Stimulated activated CD4-positive, alpha-beta T cell treated with anti-CD3 and anti-CD28 coated beads, Interleukin-4, amount 100 ng/mL, for 48 hours (primary cell): ENCODE measurements at places on chromosomes 1 and 21.

- no peak for DNase-seq
Measured at GRCh38 chr1:98331243-98331642, 330.3 kb upstream of the SNX7 start.

- no peak for DNase-seq
Measured at GRCh38 chr21:26842974-26843932, 2.0 kb downstream of the ADAMTS1 start.

GRCh38 chr1:36663772-36664430, 181.2 kb upstream of the CSF3R start:
- no peak for DNase-seq

DNA sequence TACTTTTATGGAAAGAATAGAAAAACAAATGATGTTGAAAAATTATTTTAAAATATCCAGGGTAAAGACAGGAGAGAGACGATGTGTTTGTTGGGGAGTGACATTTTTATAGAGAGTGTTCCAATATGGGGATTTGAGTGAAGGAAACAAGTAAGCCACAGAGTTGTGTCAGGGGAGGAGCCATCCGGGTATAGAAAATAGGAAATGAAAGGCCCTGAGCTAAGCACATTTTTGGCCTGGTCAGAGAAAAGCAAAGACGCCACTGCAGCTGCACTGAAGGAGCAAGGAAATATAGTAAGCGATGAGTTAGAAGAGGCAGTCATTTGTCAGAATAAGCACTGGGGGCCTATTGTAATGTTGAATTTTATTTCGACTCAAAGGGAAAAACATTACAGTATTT, 107.3 kb upstream of the ADGRL4 start:
- no peak for DNase-seq

- DNase-seq, result peak; percentile 75
Measured at GRCh38 chr1:210373878-210374599, 45.3 kb downstream of the HHAT start.

DNA sequence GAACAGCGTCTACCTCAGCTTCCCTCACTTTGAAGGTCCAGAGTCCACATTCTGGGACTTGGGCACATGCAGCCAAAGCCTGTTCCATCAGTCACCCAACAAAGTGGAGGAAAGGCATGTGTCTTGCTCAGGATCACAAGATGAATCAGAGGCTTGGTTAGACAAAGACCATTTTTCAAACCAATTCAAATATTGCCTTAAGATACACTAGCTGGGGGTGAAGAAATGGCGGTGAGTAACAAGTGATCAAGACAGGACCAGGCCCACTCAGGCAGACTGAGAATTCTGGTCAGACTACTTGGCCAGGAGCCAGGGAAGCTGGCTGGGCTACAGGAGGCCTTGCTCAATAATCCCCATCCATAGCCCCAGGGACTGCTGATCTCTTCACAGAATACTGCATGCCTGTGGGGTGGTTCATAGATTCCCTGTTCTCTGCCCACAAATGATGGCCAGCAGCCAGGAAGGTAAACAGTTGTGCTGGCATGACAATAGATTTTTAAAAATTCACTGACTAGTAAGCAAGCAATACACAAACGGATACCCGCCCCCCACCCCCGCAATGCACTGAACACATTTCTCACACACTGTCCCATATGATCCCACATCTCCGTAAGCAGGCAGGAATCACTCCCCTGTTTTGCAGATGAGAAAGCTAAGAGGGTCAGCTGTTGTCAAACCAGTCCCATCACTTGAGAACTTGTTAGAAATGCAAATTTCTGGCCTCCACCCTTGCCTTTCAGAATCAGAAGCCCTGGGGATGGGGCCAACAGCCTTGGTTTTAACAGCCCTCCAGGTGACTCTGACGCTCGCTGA, 27.2 kb downstream of the ERI3 start:
- no peak for DNase-seq

DNA sequence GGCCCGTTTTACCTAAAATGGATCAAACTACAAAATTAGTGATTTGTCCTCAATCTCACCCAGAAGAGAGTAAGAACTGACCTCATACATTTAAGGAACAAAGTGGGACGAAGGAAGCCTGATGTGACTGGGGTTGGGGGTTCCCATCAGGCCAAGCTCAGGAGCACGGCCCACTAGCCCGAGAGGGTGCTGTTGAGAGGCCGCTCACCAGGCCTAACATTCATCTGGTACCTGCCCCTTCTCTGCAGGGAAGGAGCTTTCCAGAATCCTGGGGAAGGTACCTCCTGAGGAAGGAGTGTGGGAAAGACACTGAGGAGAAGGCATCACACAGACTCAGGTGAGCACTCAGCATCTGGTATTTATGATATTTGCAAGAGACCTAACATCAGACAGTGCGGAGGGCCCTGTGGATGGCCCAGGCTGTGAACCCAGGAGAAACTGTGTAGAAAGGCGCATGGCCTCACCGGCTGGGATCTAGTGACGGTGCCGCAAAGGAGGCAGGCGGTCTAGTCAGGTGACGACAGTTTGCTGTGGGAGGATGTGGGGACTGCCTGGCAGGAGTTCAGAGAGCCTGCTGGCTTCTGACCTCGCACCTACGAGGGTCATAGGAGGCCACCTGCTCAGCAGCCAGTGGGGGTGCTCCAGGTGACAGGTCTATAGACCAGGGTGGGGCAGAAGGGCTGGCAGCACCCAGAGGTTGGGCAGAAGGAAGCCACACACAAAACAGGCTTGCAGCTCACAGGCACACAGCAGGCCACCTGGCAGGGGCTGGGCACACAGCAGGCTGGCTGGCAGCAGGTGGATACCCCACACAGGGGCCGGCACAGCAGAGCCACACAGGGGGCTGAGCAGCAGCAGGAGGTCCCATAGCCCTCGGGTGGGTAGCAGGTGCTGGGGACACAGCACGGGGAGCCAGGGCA, 543 bp downstream of the KRTAP12-4 start:
- DNase-seq, result no peak

- no peak for DNase-seq
Measured at GRCh38 chr1:205447457-205448341, 8.1 kb downstream of the BLACAT1 start.

DNA sequence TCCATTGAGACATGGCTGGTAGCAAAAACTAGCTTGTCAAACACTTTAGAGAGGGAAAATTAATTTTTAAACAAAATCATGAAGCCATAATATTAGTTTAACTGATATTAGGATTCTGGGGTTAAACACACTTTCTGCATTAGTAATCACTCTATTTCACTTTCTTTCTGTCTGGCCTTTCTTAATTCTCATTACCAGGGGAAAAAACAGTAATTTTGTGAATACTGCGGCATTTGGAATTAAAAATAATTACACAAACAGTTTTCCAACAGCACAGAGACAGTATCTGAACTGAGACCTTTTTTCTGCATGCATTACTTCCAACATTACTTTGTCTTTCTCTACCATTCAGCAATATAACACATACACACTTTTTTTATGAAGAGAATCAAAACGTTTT, 190.6 kb downstream of the MRPL39 start:
- DNase-seq, result no peak

DNA sequence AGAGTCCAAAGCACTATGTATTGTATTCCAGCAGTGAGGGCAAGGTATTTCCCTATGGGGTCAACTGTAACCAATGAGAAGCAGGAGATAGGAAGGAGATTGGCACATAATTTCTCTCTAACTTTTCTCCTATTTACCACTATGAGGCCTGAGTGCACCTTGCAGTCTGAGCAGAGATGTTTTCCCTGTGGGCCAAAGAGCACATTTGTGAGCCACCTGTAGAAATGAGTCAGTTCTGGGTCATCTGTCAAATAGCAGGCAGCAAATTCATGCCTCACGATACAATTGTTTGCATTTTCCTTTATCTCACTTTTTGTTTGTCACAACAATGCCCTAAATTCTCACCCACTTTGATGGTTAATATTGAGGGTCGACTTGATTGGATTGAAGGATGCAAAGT, 547.2 kb upstream of the NCAM2 start:
- DNase-seq, result no peak

DNA sequence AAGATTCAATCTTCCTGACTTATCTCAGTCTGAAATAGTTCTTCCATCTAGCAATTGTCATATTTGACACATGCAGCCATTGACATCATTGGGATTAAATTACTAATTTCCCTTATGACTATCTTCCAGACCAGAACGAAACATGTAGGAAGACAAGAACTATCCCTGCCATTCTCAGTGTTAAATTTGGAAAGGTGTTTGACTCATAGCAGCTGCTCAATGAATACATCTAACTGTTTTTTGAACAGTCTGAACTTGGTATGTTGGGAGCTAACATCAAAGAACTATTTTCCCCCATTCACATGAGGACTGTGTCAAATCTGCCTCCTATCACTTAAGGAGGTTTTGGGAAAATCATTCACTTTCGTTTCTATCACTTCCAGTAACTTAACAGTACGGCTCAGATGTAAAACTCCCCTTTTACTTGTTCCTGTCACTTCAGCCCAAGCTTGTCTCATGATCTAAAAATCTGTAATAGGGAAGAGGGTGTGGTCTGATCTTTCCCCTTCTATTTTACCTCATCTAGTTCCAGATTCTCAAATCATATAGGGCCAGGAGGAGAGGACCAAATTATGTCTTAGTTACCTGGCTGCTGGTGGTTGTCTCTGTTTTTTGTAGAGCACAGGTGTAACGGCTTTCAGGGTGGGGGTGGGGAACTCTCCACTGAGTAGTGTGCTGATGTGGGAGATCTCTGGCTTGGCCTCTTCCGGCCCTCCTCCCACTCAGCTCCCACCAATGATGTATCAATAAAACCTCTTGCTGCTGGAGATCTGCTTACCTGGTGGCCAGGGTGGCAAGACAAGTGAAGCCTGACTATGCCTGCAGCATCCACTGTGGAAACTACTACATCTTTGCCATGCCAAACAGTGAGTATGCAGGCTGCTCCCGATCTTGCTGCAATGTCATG, 26.2 kb upstream of the SLAMF1 start:
- DNase-seq, result no peak

GRCh38 chr1:211341999-211342398, 15.4 kb downstream of the TRAF5 start:
- no peak for DNase-seq

DNA sequence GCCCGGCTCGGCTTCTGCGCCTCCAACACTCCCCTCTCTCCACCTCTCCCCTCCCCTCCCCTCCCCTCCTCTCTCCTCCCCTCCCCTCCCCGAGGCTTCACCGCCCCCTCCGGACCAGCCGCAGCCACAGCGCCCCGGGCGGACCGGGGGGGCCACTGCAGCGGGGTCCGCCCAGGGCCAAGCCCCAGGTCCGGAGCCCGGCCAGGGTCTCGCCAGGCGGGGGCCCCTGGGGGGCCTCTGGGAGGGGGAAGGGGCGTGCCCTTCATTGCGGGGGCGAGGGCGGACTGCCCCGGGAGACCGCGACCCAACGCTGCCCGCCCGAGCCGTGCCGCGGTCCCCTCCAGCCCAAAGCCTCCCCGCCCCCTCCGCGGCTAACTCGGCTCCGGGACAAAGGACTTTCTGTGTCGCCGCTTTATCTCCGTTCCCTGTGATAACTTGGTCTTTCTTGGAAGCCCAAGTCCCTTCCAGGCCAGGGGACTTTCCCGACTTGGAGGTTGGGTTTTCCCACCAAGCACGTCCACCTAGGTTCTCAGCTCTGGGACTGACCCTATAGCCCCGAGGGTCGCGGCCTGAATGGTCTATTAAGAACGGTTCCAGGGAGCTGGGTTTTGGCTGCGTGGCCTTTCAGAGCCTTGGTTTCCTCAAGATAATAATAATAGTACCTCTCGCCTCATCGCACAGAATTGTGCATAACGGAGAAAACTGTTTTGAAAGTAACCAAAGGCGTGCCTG, at the start of gene UBQLN4:
UBQLN4 (minus strand) TSS at position 31 of the 732 bp plus-strand sequence. CDS start 97 bp downstream, outside the sequence.
- DNase-seq, result peak; percentile 88

DNA sequence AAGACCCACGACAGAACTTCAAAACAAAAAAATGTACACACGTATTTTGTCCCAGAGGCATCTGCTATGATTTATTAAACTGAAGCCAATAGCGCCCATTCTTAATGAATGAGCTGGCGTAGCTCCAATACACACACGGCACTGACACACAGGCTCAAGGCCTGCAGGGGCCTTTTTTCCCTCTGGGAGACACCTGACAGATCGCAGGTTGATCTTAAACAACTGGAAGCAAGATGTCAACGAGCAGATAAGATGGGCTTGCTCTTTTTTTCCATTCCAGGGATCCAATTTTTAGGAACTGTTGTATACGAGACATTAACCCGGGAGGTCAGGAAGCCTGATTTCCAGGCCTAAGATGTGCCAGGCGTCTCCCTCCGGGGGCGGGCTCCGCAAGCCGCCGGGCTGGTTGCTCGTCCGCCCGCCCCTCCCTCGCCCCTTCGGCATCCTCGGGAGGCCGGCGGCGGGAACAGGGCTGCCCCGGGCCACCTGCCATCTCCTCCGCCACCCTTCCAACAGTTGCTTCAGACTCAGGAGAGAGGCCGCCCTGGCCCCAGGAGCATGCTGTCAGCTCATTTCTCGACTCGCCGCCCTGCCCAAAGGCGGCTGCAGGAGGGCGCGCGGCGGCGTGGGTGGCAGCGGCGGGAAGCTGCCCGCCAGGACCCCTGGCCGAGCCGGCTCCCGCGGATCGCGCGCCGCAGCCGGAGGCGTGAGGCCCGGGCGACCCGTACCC, 735 bp downstream of the TTC13 start:
- DNase-seq, result peak; percentile 22

- DNase-seq, result no peak
Measured at GRCh38 chr1:26701995-26702679, 6.3 kb downstream of the ARID1A start.

DNA sequence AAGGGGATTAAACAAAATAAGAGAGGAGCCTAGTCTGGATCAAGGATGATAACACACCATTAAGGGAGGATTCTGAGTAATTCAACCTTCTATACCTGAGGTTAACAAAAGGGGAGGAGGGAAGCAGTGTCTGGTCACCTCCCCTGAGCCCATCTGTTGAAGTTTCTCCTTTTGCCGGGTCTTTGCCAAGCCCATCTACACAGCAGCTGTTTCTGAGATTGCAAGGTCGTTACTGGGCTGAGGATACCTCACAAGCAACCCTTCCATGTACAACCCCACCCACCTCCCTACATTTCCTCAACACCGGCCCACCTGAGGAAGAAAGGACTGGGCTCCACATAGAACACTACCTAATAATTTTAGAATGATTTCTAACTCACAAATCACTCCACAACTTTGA, 26.3 kb downstream of the LRRC52 start:
- DNase-seq, result no peak

- no peak for DNase-seq
Measured at GRCh38 chr1:154944401-154945159, 8.1 kb upstream of the PMVK start.

DNA sequence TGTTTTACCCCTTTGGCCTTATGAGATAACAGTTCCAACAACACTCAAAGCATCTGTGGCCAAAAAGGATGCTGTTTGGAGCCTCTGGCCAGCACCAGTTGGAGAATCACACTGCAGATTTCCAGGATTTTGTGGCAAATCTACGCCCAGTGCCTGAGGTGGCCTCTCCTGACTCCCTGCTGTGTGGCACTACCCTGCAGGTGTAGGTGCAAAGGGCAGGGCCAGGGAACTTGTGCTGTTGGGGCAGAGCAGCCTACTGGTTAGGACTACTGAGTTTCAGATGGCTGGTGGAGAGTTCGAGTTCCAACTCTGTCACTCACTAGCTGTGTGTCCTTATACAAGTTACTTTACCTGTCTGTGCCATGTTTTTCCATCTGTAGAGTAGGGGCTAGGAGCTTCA, 170.5 kb downstream of the PTPRU start:
- DNase-seq, result no peak

- DNase-seq, result no peak
Measured at GRCh38 chr1:186078245-186078644, 296.8 kb downstream of the TPR start.
